CD4-positive, alpha-beta T cell treated with Interleukin-4 for 4 hours (primary cell): ENCODE measurements at places on chromosomes 12 and 14.

GRCh38 chr12:91982946-91983345 is 162.7 kb downstream of the BTG1 start:
- no peak for DNase-seq

DNA sequence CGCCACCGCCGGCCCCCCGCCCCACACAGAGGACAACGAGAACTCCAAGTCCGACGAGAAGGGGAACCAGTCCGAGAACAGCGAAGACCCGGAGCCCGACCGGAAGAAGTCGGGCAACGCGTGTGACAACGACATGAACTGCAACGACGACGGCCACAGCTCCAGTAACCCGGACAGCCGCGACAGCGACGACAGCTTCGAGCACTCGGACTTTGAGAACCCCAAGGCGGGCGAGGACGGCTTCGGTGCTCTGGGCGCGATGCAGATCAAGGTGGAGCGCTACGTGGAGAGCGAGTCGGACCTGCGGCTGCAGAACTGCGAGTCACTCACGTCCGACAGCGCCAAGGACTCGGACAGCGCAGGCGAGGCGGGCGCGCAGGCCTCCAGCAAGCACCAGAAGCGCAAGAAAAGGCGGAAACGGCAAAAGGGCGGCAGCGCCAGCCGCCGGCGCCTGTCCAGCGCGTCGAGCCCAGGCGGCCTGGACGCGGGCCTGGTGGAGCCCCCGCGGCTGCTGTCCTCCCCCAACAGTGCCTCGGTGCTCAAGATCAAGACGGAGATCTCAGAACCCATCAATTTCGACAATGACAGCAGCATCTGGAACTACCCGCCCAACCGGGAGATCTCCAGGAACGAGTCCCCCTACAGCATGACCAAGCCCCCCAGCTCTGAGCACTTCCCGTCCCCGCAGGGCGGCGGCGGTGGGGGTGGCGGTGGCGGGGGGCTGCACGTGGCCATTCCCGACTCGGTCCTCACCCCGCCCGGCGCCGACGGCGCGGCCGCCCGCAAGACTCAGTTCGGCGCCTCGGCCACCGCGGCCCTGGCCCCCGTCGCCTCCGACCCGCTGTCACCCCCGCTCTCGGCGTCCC is 150.9 kb downstream of the EGLN3 start:
- DNase-seq = no peak

GRCh38 chr12:110563702-110564470 is 19.2 kb downstream of the PPTC7 start:
- DNase-seq = no peak

- no peak for DNase-seq
Observed at GRCh38 chr14:90275820-90276219, 19.5 kb downstream of the PSMC1 start.

- DNase-seq = no peak
Observed at GRCh38 chr12:67712011-67712410, 63.5 kb downstream of the DYRK2 start.

- no peak for DNase-seq
Observed at GRCh38 chr12:54127538-54128259, 61.1 kb downstream of the SMUG1 start.

DNA sequence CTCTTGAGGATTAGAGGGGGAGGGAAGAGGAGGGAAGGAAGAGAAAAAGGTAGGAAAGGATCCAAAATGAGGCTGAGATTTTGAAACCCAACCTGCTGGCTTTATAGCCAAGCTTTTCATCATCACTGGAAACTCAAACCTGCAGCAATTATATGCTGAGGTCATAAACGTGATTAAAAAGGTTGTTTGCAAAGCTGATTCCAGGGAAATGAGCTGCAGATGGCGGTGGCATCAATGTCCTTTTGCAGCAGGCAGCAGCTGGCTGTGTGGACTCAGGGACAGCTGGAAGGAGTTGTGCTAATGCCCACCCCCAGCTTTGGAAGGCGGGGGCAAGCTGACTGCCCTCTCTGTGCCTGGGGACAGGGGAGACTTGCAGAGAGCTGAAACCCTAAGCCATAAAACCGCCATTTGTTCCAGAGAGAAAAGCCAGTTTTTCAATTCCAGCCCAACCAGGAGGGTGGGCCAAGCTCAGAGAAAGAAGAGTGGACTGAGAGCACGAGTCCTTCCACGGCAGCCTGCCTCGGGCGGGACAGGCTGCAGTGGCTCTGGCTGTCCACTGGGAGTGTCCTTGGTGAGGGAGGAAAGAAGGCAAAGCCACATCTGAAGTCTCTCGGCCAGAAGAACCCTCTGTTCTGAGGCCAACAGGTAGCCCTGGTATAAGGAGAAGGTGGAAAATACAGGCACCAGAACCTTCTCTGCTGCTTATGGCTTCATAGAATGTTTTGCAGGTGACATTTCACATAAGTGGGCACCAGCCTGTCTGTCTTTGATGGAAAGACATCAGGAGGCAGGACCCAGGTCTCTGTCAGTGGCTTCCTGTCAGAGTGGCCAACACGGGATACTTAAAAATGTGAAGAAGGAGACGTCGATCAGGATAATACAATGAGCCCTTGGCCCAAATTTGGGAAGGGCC is 90.7 kb downstream of the SINHCAF start:
- no peak for DNase-seq
